HFFc6 (cell line): ENCODE measurements at places on chromosomes 4 and X.
A peak's percentile ranks its signal among the peaks of the same experiment; 100 is the strongest.

DNA sequence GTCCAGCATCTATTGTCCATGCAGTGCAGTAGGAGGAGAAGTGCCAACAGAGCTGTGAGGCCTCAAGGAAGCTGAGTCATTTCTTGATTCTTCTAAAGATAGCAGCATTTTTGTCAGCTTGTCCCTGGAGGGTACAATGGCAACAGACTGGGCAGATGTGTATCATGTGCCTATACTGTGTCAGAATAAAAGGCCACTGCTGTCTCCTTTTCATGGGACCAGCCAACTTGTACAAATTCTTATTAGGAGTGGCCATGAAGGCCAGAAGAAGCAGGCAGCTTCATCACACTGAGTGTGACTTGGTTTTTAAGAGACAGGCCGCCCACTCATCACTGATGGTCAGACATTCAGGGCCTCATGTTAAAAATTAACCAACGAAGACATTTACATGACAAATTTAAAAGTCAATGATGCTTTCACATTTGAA is 185.0 kb upstream of the FAM241A start:
- DNase-seq = peak; percentile 68

GRCh38 chr4:106816496-106816895 is 219.6 kb downstream of the DKK2 start:
- peak; percentile 65 for DNase-seq

- DNase-seq = no peak
Measured at GRCh38 chr4:74665346-74665745, 129.0 kb downstream of the BTC start.

- no peak for DNase-seq
Measured at GRCh38 chr4:152524427-152524826, 11.5 kb downstream of the FBXW7 start.

GRCh38 chrX:45164021-45164621 is 36.6 kb downstream of the DIPK2B start:
- DNase-seq = no peak

GRCh38 chr4:180832073-180832472 is 1411.1 kb upstream of the TENM3 start:
- DNase-seq = no peak

DNA sequence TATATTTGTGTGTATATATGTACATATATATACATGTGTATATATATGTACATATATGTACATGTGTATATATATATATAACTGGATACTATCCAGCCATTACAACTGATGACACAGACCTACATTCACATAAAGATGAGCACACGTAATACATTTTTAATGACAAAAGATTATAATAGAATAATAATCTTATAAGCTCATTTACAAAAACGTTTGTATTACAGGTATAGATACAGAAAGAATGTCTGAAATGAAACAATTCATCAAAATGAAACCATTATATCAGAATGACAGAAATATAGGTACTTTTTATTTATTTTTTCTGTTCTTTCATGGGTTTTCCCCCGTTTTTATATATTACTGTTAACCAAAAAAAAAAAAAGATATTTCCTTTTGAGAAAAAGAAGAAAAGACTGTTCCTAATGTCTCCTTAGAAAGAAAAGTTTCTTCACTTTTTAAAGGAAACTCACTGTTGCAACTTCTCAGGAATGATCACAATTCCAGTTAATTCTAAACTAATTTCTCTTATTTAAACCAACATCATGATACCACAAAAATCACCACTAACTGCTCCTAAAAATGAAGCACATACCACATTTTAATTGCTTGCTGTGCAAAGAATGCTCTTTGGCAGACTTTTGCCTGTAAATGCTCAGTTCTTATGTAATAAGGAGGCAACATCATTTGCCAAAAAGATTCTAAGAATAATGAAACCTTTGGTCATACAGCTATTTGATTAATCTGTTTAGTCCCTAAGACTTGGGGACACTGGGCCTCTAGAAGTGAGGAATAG is 18.9 kb downstream of the LEF1 start:
- peak; percentile 31 for DNase-seq

- no peak for DNase-seq
Measured at GRCh38 chrX:143476751-143477150, 40.5 kb downstream of the SPANXN3 start.

- DNase-seq = no peak
Measured at GRCh38 chr4:84895283-84895682, 71.2 kb downstream of the WDFY3 start.

GRCh38 chr4:119138046-119138445 is 2.4 kb downstream of the MYOZ2 start:
- DNase-seq = no peak

DNA sequence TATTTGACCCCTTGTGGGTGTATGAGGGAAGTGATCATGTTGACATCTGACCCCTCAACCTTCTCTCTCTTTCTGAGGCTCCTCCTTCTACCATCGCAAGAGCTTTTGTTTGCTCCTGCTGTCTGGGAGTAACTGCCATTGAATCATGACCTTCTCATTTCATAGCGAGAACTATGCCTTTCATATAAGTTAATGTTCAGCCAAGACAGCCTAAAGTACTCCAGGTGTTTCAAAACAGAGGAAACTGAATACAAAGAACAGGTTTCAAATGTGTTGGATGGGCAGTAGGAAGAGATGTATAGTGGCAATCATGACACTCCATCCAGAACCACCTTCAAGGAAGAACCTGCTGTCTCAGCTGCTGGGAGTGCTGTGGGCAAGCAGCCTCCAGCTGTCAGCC is 403.1 kb downstream of the MID1IP1 start:
- no peak for DNase-seq

GRCh38 chr4:96602661-96603060 is 762.8 kb downstream of the PDHA2 start:
- no peak for DNase-seq

- DNase-seq = no peak
Measured at GRCh38 chr4:123573866-123574508, 177.4 kb downstream of the SPRY1 start.

GRCh38 chrX:114841051-114841450 is 176.4 kb downstream of the IL13RA2 start:
- peak; percentile 59 for DNase-seq

DNA sequence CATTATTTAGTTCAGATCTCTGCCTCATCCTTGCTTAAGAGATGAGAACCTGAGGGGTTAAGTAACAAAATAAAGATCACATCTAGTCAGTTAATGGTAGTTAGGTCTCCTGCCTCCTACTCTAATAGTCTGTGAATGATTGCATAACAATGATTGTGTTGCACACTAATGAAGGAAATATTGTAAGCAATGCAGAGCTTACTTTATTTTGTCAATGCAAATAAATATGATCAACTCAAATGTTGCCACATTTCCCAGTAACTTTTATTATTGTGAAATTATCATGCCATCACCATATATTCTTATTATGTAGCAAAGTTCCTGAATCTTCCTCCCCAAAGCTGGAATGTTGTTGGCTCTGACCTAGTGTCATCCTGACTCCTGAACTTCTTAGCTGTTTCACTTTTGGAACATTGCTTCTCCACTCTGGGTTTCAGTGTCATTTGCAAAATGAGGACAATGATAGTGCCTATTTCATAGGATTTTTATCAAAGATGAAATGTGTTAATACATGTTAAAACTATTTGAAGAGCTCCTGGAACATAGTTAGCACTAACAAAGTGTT is 17.0 kb upstream of the GABRA4 start:
- DNase-seq = no peak

GRCh38 chr4:139556724-139557555 is 921 bp upstream of the SETD7 start:
- no peak for DNase-seq

DNA sequence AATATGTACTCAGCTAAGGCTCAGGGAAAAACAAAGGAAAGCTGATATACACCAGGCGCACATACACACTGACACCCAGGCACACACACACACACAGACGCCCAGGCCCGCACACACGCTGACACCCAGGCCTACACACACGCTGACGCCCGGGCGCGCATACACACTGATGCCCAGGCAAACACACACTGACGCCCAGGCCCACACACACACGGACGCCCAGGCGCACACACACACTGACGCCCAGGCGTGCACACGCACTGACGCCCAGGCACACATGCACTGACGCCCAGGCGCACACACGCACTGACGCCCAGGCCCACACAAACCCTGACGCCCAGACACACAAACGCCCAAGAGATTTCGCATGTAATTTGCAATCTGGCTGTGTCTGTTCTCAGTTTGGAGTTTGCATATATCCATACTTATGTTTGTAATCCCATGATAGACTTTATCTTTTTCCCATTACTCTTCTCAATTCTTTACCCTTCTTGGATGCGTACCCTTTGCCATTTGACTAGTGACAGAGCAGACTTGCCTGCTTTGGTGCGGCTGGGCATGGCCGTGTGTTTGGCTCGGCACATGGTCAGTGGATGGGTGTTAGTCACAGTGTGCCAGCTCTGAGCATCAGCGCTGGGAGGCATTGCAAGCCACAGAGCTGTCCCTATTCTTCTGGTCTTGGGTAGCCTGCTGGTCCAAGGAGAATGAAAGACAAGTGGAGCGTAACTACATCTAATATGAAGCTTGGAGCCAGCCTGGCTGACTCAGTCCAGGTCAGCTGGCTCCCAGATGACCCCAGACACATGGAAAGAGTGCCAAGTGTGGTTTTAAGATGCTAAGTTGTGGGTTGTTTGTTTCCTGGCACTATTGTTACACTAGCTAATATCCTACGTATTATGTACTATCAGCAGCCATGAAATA is 632.4 kb upstream of the ZFP42 start:
- DNase-seq = no peak

- DNase-seq = no peak
Measured at GRCh38 chrX:65920620-65921019, 119.3 kb downstream of the VSIG4 start.

DNA sequence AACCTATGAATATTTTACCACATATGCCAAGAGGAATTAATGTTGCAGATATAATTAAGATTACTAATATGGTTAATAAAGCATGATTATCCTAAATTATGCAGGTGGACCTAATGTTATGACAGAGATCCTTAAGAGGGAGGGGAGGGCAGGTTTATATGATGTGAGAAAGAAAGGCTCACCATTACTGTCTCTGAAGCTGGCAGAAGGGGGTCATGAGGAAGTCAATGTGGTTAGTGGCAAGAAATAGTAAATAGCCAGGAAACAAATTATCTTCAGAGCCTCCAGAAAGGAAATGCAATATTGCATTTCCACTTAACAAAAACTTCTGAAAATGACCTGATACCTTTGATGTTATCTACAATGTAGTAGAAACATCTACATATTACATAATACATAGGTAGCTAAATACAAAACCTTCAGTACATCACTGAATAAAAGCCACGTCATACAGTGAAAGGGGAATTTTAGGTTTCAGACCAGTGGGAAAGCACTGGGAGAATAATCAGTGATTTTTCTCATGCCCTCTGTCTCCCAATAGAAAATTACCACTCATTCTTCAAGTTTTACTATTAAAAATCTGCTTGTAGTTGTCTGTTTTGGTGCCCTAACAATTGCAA is 609.2 kb downstream of the SPOCK3 start:
- no peak for DNase-seq

DNA sequence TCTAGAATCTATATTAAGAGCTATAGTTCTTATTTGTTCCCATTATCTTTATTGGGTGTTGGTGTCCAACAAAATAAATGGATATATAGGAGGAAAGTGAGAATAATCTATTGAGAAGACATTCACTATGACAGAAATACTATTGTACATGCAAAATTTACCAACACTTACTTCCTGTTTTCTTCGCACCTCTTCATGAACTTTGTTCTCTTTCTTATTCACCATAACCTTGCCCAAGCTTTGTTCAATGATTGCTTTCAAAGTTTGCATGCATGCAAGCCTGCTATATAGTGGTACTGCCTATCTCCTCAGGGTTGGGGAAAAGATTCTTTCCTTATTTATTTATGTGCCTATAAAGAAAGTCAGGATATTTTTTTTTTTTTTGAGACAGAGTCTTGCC is 176.4 kb upstream of the JADE1 start:
- DNase-seq = no peak

GRCh38 chr4:78244705-78245485 is 187.8 kb downstream of the FRAS1 start:
- DNase-seq = peak; percentile 1

DNA sequence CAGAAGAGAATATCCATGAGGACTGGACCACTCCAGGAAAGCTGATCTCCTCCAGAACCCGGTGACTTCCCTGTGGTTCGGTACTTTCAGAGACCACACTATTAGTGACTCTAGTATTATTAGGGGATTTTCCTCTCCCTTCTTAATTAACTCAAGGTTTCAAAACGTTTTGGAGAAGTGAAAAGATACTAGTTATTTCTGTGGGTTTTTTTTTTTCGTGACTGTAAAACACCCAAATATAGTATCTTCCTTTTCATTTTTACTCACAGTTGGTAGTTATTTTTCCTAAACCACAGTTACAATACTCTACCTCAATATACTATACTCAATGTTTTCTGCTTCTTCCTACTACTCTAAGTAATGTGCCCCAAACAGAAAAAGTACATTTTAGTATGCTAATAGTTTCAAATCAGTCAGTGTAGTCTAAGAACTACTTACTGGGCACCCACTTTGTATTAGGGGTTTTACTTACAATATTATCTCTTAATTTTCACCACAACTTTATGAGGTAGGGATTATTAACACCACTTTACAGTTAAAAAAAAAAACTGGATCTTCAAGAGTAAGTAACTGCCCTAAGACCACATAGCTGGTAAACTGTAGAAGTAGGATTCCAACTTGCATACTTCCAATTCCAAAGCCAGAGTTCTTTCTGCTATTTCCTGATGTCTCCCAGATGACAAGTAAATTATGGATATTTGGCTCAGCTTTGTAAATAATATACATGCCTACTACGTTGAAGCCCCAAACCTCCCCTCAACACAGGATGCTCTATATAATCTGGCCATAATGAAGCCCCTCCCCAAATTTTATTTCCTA is 45.0 kb downstream of the SLC9A7 start:
- peak; percentile 19 for DNase-seq

- DNase-seq = no peak
Measured at GRCh38 chr4:18454349-18454748, 432.8 kb upstream of the LCORL start.

- DNase-seq = no peak
Measured at GRCh38 chrX:102860235-102860634, 76.8 kb upstream of the RAB40AL start.

DNA sequence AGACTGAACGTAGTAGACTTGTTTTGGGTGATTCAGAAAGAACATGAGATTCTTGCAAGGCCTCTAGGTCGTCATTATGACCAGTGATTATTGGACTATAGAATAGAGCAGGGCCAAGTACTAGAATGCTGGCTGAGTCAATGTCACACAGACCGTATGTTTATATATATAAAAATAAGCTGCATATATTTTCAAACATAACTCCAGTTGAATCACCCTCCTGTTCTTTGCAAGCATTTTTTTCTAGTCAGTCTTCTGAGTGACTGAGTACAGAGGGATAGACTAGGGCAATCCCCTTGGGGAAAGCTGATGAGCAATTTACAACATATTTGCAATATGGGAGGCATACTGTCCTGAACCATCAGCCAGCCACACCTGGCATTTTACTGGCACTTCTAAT is 48.4 kb upstream of the PRPS1 start:
- DNase-seq = peak; percentile 25

DNA sequence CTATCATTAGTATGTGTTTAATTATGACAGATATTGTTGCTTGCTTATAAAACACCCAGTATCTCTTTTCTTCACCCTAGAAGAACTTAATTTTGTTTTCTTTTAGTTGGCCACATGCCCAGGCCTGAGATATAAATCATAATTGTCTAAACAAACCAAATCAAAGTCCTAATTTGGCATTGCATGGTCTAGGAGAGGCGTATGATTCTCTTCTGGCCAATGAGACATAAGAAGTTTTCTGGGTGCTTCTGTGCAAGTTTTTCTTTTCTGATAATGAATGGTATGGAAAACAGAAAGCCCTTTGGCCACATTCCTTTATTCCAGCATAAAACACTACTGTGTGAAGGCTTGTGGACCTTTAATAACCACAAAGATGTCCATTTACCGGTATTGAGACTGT is 192.9 kb upstream of the CTSO start:
- no peak for DNase-seq
